ENCODE measurements at places on chromosomes 2 and 18. TPM values are rescaled to one million over a fixed set of nuclear protein-coding genes. Genes with fewer than 3 reads are reported as not detected.

GRCh38 chr2:73176881-73177644 is 25.3 kb upstream of the NOTO start:
- DNase-seq, result peak; percentile 92

GRCh38 chr2:118667348-118667747 is 180.1 kb downstream of the EN1 start:
- no peak for DNase-seq

DNA sequence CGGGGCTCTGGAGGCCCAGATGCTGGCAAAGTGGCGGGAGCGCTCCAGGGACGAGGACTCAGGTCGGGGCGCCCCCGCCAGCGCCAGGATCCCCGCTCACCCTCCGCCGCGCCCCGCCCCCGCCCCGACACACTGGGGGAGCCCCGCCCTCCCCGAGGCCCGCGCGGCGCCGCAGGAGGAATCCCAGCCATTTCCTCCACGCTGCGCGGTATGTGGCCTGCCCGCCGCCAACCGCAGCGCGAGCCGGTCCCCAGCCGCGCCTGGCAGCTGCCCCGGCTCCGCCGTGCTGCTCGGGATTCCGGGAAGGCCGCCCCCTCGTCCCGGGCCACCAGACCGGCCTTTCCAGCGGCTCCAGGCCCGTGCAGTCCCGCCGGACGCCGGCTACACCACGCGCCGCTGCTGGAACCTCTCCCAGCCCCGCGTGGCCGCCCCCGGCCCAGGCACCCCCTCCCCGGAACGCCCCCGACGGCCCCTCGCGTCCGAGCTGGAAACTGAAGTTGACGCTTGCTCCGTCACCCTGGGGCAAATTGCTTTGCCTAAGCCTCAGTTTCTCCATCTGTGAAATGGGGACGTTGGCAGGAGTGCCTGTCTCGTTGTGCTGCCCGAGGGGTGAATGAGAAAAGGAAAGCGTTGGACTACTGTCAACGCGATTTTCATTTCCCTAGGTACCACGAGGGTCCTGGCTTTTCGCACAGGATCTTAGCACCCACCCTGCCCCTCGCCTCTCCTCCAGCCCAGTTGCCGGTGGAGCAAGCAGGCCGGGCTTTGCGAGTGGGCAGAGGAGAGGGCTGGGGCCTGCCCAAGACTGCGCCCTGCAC is 53.6 kb downstream of the PKDCC start:
- DNase-seq, result peak; percentile 86

DNA sequence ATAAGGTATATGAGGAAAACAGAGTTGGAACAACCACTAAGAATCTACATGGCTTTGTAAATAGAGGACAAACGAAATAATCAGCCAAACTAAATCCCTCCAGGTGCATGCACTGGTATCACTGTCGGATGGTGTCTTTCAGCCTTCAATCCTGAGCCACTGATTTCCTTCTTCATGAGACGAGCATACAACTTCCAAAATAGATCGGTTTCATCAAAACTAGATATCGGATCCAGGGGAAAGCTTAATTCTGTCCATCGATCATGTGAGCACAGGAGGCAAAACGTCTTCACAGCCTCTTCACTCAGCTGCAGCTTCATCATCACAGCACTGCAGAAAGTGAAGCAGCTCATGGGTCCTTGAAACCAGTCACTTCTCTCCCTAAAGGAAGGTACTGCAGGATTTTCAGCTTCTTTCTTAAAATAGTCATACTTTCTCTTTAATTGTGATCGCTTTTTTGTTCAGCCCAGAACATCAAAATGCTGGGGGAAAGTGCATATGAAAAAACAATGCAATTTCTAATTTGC is 80.5 kb downstream of the DTNB start:
- no peak for DNase-seq

DNA sequence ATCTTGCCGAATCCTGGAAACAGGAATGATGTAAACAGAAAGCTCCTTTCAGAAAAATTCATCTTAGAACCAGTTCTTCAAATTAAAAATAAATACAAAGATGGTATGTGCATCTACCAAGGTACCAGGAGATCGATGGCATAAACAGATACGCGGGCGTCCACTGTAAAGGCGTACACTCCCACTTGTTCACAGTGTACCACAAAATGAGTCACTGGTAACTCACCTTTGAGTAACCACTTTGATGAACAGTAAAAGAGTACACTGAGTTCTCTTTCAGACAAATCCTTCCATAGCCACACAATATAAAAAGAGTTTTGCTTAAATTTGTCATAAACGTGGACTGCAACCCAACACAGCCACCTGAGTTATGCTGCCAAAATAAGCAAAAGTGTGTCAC is 128.3 kb downstream of the DNER start:
- DNase-seq, result no peak

GRCh38 chr2:136135462-136135861 is 17.5 kb upstream of the CXCR4 start:
- no peak for DNase-seq

GRCh38 chr2:46351750-46352138 is 54.5 kb downstream of the EPAS1 start:
- no peak for DNase-seq

GRCh38 chr2:189204322-189204941 is 24.9 kb upstream of the COL5A2 start:
- no peak for DNase-seq

GRCh38 chr2:163155279-163155883 is 316.8 kb upstream of the KCNH7 start:
- DNase-seq, result no peak

DNA sequence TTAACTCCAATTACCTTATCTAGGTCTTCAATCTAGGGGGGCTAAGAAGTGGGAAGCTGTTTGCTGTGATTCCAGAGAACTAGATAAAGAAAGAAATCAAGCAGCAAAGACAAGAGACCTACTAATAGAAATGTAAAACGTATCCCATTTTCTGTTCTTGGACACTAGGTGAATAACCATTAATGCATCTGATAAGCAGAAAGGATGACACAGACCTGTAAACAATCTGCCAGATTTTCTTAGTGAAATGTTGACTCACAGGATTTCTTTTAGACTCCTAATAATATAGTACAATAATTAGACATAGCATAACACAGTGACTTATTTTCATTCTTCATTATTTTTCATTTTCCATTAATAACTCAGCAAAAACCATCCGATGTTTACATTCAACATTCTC is 1.3 kb downstream of the WDR35 start:
- no peak for DNase-seq

- DNase-seq, result no peak
Measured at GRCh38 chr2:53865962-53866361, 6.2 kb upstream of the GPR75 start.

DNA sequence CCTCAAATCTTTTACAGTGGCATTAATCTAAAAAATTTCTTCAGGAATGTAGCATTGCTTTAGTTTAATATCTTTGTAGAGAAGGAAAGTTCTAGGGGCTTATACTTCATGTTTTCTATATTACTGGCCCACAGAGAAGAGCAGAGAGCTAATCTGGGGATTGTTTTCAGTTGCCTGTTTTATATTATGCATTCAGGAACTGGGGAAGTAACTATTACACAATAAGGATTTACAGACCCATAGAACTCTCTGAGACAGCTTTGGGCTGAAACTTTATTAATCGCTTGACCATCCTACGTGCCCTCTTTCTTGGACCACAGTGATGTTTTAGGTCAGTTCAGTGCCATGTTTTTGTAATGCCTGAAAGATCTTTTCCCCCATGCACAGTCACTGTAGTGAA is 29.9 kb downstream of the BIRC6 start:
- no peak for DNase-seq

DNA sequence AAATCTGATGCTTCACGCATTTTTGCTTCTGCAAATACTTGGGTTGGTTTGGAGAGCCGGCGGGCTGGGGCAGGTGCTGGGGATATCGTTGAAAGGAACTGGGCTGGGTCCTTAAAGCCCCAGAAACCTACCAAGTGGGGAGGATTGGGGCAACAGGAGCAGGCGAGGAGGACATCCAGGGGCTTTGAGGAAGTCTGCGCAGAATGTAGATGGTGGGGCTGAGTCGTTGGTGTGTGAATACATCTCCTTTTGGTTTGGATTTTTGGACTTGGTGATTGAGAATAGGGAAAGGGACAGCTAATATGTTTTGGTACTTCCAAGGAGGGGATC is 1.1 kb downstream of the DCC start:
- DNase-seq, result no peak

DNA sequence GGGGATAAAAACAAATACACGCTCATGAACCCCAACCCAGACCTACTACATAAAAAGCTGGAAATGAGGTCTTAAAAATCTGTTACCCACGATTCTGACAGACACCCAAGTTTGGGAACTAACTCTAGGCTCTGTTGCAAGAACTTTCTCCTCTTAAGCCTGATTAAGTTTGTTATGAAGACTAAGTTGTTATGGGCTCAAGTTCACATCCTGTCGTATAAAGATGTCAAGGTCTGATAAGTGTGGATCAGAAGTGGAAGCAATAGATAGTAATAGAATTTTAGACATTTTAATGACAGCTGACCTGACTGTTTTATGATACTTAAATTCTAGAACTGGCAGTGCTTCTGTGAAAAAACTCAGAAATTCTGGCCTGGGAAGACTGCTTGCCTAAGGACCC is 43.2 kb downstream of the LPIN2 start:
- no peak for DNase-seq

GRCh38 chr2:207813942-207814341 is 44.2 kb upstream of the FZD5 start:
- no peak for DNase-seq

GRCh38 chr18:4204438-4204720 is 250.7 kb downstream of the DLGAP1 start:
- DNase-seq, result no peak

DNA sequence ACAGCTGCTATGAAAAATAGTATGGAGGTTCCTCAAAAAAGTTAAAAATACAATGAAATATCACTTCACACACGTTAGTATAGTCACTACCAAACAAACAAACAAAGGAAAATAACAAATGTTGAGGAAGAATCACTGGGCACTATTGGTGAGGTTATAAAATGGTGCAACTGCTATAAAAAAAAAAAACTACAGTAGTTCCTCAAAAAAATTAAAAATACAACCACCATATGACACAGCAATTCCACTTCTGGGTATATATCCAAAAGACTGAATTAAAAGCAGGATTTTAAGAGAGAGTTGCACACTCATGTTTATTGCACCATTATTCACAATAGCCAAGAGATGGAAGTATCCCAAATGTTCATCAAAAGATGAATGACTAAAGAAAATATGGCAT is 80.9 kb upstream of the POU3F3 start:
- DNase-seq, result no peak

DNA sequence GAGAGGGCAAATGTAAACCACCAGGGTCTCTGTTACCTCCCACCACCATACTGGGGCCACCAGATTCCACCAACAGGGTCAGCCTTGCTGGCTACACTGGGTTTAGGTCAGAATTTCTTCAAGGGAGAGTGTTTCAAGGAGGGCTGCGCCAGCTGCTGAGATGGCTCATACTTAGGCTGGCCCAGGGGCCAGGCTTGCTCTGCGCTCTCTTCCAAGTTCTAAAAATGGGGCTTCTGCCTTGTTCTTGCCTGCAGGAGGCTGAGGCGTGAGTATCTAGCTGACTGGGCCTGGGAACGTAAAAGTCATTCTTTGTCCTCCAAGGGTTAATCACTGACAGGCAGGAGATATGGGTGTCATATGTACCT is 28.1 kb downstream of the MRPL33 start:
- no peak for DNase-seq

- no peak for DNase-seq
Measured at GRCh38 chr2:12585784-12586183, 131.0 kb upstream of the TRIB2 start.

DNA sequence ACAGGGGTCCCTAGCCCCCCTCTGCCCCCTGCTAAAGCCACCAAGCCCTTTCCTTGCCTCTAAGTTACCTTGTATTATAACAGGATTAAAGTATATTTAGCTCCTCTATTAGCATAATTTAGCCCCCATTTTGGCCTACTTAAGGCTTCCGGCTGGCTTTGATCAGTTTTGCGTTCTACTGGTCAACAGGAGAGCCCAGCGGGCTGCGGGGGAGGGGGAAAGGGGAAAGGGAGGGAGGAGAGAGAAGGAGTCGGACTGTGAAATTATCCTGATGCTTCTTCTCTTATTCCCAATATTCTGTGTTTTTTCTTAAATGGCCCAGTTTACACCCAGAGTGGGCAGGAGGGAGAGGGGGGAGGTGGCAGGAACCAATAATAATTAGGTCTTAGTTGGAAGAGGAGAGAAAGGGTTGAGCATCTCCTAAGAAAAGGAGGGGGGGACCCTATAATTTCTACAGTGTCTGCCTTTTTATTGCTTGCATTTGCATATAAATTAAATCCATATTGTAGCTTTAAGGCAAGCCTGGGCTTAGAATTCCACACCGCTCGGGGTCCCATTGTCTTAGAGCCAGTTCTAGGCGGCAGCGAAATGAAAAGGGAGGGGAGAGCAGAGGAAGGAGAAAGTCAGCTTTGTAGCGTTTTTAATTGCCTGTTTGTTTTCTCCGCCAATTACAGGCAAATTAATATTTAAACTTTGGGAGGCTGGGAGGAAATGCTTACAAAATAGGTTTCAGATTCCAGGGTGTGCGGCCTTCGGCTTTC is 39.6 kb downstream of the EN1 start:
- no peak for DNase-seq

GRCh38 chr2:210617732-210618330 is 61.4 kb downstream of the CPS1 start:
- no peak for DNase-seq

DNA sequence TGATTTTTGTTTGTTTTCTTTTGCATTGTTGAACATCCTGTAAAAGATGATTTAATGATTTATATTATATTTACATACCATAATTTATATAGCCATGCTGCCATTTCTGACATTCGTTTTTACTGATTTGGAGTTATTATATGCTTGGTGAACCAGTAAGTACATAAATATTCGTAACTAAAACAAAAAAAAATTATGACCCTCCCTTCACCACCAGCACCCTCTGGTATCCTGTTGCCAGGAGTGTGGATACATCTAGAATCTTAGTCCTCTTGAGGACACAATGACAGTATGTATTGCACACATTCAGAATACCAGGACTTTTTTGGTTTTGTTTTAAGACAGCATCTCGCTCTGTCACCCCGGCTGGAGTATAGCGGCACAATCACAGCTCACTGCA is 43.9 kb upstream of the B3GNT7 start:
- DNase-seq, result no peak

Gene B3GNT7
- 5.4 TPM for total RNA-seq

Gene G6PC2
- total RNA-seq, result not detected

Gene DCDC2C
- total RNA-seq, result not detected

Gene ARHGAP28
- total RNA-seq, result 2.1 TPM

Gene SLC14A1
- 12.4 TPM for total RNA-seq

Gene LDLRAD4
- total RNA-seq, result 23.3 TPM

Gene FAM124B
- total RNA-seq, result 1.9 TPM

Measured in cardiac septum (tissue), 1 donor.